ENCODE measurements at places on chromosomes 5 and 9. TPM values are rescaled to one million over a fixed set of nuclear protein-coding genes. Genes with fewer than 3 reads are reported as not detected.

The RGMB gene
- polyA plus RNA-seq, result 3.1 TPM

The DDX4 gene
- not detected for polyA plus RNA-seq

The OTP gene
- not detected for polyA plus RNA-seq

The SERF1A gene
- 1.4 TPM for polyA plus RNA-seq

The ERAP2 gene
- polyA plus RNA-seq, result 12.8 TPM

The SH3GLB2 gene
- 40.6 TPM for polyA plus RNA-seq

The OBP2B gene
- not detected for polyA plus RNA-seq

The EFNA5 gene
- polyA plus RNA-seq, result not detected

The OGN gene
- polyA plus RNA-seq, result not detected

DNA sequence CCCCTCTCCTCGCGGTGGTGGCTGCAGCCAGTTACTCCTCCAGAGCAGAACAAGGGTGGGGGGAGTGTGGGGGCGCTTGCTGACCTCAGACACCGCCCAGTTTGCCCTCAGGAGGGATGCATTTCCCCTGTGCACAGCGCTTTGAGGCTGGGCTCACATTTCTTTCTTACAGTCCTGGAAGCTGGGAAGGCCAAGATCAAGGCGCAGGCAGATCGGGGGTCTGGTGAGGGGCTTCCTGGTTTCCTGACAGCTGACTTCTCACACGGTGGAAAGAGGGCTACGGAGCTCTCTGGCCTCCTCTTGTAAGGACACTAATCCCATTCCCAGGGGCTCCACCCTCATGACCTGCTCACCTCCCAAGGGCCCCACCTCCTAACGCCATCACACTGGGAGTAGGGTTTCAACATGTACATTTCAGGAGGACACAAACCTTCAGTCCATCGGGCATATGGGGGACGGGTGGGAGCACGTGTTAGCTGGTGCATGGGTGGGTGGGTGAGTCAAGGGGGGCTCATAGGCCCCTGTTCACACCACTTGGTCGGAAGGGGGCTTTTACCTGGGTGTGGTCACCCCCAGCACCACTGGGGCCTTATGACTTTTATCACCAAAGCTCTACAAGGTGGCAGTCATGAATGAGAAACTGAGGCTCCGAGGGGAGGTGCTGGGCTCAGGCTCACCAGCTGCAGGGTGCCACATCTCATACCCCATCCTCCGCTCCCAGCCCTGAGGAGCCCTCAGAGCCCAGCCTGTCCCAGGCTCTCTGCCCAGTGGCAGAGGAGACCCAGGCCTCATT lies 7.7 kb upstream of the SCGB3A1 start:
- no peak overlapping the region for H3K4me3 ChIP-seq
- peaks cover 51% of the 10 kb centered on the region for H3K27me3 ChIP-seq
- no peaks in the 10 kb centered on the region for H3K36me3 ChIP-seq
- no peak for DNase-seq

GRCh38 chr5:37005946-37006540 lies 129.5 kb downstream of the NIPBL start:
- H3K27ac ChIP-seq, result no peak overlapping the region
- H3K27me3 ChIP-seq, result no peaks in the 10 kb centered on the region
- peaks cover 35% of the 10 kb centered on the region for H3K36me3 ChIP-seq
- DNase-seq, result peak; percentile 7

DNA sequence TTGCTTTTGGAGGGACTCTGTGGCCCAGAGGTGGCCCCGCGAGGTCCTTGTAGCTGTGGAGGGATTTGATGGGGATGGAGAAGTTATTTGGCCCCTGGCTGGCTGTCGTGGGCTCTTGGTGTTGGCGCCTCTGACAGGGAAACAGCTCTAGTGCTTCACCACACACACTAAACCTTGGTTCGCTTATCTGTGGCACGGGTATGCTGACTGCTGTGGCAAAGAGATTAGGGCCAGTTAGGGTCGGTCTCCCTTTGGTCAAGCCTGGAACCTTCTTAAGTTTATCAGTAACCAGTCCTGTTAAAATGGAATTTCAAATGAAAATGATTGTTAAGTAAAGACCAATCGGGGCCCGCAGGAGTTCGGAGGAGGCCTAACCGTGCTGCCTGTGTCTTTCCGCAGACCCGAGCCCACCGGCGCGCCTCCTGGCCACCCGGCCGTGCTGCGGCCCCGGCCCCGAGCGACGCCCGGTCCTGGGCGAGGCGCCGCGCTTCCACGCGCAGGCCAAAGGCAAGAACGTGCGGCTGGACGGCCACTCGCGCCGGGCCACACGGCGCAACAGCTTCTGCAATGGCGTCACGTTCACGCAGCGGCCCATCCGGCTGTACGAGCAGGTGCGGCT lies 28.4 kb downstream of the NEURL1B start:
- DNase-seq, result no peak
- no peak overlapping the region for H3K27ac ChIP-seq
- H3K4me3 ChIP-seq, result no peak overlapping the region

- no peaks in the 10 kb centered on the region for H3K36me3 ChIP-seq
- no peak overlapping the region for H3K4me3 ChIP-seq
- no peak overlapping the region for H3K27ac ChIP-seq
- no peaks in the 10 kb centered on the region for H3K4me1 ChIP-seq
- DNase-seq, result no peak
These were observed 116.0 kb upstream of the IRX2 start for GRCh38 chr5:2867373-2867933.

GRCh38 chr5:159133041-159133741 lies 33.5 kb upstream of the EBF1 start:
- DNase-seq, result peak; percentile 27
- no peak overlapping the region for H3K4me3 ChIP-seq
- no peaks in the 10 kb centered on the region for H3K36me3 ChIP-seq
- H3K4me1 ChIP-seq, result no peaks in the 10 kb centered on the region
- no peak overlapping the region for H3K27ac ChIP-seq

- peak; percentile 13 for DNase-seq
- peaks cover 15% of the 10 kb centered on the region for H3K36me3 ChIP-seq
- no peak overlapping the region for H3K4me3 ChIP-seq
- no peaks in the 10 kb centered on the region for H3K27me3 ChIP-seq
These were observed 33.1 kb downstream of the RASA1 start for GRCh38 chr5:87300744-87301143.

GRCh38 chr5:179749857-179750508 lies 17.4 kb downstream of the MAML1 start:
- H3K36me3 ChIP-seq, result peaks cover 19% of the 10 kb centered on the region
- no peak for DNase-seq
- no peak overlapping the region for H3K27ac ChIP-seq

DNA sequence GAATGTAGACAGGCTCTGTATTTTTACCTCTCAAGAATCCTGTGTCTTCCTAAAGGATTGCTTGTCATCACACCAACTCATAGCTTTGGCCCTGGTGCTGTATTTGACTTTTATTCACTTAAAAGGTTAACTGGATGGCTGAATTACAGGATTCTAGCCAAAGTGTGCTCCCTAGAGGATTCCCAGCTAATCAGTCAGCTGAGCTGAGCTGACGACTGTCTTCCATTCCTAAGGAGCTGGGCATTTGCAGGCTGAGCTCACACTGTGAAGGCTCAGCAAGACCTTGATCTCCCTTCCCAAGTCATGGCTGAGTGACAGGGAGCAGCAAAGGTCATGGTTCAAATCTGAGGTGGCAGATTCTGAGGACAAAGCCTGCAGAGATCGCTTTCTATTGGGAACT lies 59.0 kb upstream of the PALM2AKAP2 start:
- no peaks in the 10 kb centered on the region for H3K36me3 ChIP-seq
- H3K27ac ChIP-seq, result no peak overlapping the region
- H3K4me3 ChIP-seq, result no peak overlapping the region
- no peaks in the 10 kb centered on the region for H3K4me1 ChIP-seq
- DNase-seq, result no peak

GRCh38 chr5:89280103-89281037 lies 397.4 kb upstream of the MEF2C start:
- H3K4me3 ChIP-seq, result no peak overlapping the region
- DNase-seq, result no peak
- no peaks in the 10 kb centered on the region for H3K36me3 ChIP-seq
- H3K4me1 ChIP-seq, result no peaks in the 10 kb centered on the region

- H3K27me3 ChIP-seq, result no peaks in the 10 kb centered on the region
- H3K4me1 ChIP-seq, result no peaks in the 10 kb centered on the region
- no peak overlapping the region for H3K4me3 ChIP-seq
- no peaks in the 10 kb centered on the region for H3K36me3 ChIP-seq
These were observed 874.7 kb downstream of the EFNA5 start for GRCh38 chr5:106796081-106796480.

- no peak for DNase-seq
- H3K4me1 ChIP-seq, result peaks cover 15% of the 10 kb centered on the region
- peaks cover 3% of the 10 kb centered on the region for H3K27me3 ChIP-seq
- H3K4me3 ChIP-seq, result no peak overlapping the region
- no peaks in the 10 kb centered on the region for H3K36me3 ChIP-seq
These were observed 7.8 kb upstream of the OLFM1 start for GRCh38 chr9:135079676-135080075.

- H3K27ac ChIP-seq, result no peak overlapping the region
- H3K4me1 ChIP-seq, result no peaks in the 10 kb centered on the region
- no peak overlapping the region for H3K4me3 ChIP-seq
- no peak for DNase-seq
These were observed 183.5 kb upstream of the ACO1 start for GRCh38 chr9:32200896-32201295.

DNA sequence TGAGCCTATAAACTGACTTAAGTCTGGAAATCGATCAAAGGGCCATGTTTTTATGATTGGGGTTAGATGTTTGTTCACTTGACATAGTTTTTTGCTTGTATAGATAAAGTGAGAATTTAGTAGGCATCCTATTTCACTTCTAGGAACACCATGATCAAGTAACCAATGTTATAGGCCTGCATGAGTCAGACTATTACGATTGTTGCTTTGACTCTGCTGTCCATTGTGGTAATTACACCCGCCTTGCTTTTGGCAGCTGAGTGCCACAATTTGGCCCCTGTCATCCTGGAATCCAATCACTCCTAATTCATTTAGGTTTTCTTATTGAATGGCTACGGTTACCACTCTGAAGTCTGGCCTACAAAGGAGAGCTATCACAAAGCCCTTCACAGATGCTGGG lies 67.8 kb upstream of the IL33 start:
- no peaks in the 10 kb centered on the region for H3K27me3 ChIP-seq
- no peak for DNase-seq
- no peak overlapping the region for H3K27ac ChIP-seq

DNA sequence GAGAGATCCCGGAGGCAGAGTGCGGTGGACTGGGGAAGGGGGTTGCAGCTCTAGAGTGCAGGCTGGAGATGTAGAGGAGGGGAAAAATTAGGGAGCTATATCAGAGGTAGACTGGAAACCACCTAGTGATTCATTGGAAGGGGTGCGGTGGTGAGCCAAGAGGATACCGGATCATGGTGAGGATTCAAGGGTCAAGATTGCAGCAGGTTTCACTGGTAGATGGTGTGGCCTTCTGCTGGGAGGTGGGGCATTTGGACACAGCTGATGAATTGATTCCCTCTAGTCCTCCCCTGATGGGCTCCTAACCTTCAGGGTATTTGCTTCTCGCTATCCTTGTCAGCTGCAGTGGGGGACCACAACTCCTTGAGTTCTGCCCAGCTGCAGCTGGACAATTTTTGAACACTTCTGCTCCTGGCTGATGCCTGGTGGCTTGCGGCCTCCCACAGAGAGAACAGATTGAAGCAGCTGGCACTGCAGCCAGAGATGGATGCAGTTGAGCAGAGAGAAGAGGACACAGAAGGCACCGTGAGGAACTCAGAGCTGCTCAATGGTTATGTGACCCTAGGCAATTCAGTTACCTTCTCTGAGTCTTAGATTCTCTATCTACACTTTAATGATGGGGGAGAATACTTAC lies 134.4 kb upstream of the ABCA1 start:
- H3K36me3 ChIP-seq, result no peaks in the 10 kb centered on the region
- H3K4me1 ChIP-seq, result peaks cover 50% of the 10 kb centered on the region
- no peak for DNase-seq
- no peaks in the 10 kb centered on the region for H3K27me3 ChIP-seq

- H3K4me1 ChIP-seq, result no peaks in the 10 kb centered on the region
- H3K36me3 ChIP-seq, result no peaks in the 10 kb centered on the region
- no peak overlapping the region for H3K4me3 ChIP-seq
- H3K27ac ChIP-seq, result no peak overlapping the region
These were observed 334.9 kb upstream of the DAB2 start for GRCh38 chr5:39759701-39760100.

DNA sequence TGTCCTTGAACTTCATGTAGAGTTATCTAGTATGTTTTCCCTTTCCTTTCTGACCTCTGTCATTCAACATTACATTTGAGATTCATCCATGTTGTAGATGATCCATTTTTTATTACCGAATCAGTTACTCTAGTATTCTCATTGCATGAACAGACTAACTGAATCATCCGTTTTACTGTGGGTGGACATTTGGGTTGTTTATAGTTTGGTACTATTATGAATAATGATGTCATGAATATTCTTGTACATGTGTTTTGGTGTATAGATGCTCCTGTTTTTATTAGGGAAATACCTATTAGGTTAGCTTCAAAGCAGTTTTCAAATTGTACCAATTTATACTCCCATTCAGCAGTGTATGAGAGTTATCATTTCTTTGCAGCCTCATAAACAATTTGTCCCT lies 94.3 kb upstream of the NIPAL4 start:
- no peak overlapping the region for H3K4me3 ChIP-seq
- H3K4me1 ChIP-seq, result no peaks in the 10 kb centered on the region
- H3K27ac ChIP-seq, result no peak overlapping the region
- H3K36me3 ChIP-seq, result peaks cover 15% of the 10 kb centered on the region
- no peaks in the 10 kb centered on the region for H3K27me3 ChIP-seq

GRCh38 chr5:60354311-60354710 lies 345.7 kb downstream of the DEPDC1B start:
- no peak overlapping the region for H3K4me3 ChIP-seq
- no peak for DNase-seq
- H3K27ac ChIP-seq, result no peak overlapping the region
- H3K36me3 ChIP-seq, result no peaks in the 10 kb centered on the region
- H3K27me3 ChIP-seq, result no peaks in the 10 kb centered on the region

- H3K4me3 ChIP-seq, result no peak overlapping the region
- peaks cover 7% of the 10 kb centered on the region for H3K27me3 ChIP-seq
- H3K36me3 ChIP-seq, result no peaks in the 10 kb centered on the region
- peaks cover 4% of the 10 kb centered on the region for H3K4me1 ChIP-seq
These were observed 60.3 kb upstream of the NEK6 start for GRCh38 chr9:124197177-124198095.

- no peak for DNase-seq
- H3K4me1 ChIP-seq, result peaks cover 82% of the 10 kb centered on the region
- no peaks in the 10 kb centered on the region for H3K36me3 ChIP-seq
- no peaks in the 10 kb centered on the region for H3K27me3 ChIP-seq
- no peak overlapping the region for H3K4me3 ChIP-seq
- no peak overlapping the region for H3K27ac ChIP-seq
These were observed 138.1 kb downstream of the C9orf50 start for GRCh38 chr9:129482521-129483414.

GRCh38 chr5:121988488-121988887 lies 26.7 kb downstream of the SRFBP1 start:
- peaks cover 18% of the 10 kb centered on the region for H3K4me1 ChIP-seq
- no peak overlapping the region for H3K4me3 ChIP-seq
- H3K27ac ChIP-seq, result no peak overlapping the region
- no peak for DNase-seq

- no peak overlapping the region for H3K27ac ChIP-seq
- H3K4me1 ChIP-seq, result peaks cover 37% of the 10 kb centered on the region
- peaks cover 6% of the 10 kb centered on the region for H3K27me3 ChIP-seq
- H3K4me3 ChIP-seq, result no peak overlapping the region
- no peak for DNase-seq
- no peaks in the 10 kb centered on the region for H3K36me3 ChIP-seq
These were observed 36.3 kb upstream of the FGF1 start for GRCh38 chr5:142722146-142722545.
